ENCODE measurements at places on chromosomes 2 and 18. TPM values are rescaled to one million over a fixed set of nuclear protein-coding genes. Genes with fewer than 3 reads are reported as not detected.

The RGPD3 gene
- not detected for total RNA-seq

The RAD51AP2 gene
- total RNA-seq = not detected

The KYNU gene
- total RNA-seq = 0.27 TPM

The DAW1 gene
- not detected for total RNA-seq

The AFF3 gene
- 131 TPM for total RNA-seq

The XIRP2 gene
- total RNA-seq = not detected

The ABCG8 gene
- total RNA-seq = not detected

All from OCI-LY7 (cell line).